Occipital lobe (tissue), 3 donors: ENCODE measurements at places on chromosomes 3 and 15. TPM values are rescaled to one million over a fixed set of nuclear protein-coding genes. Genes with fewer than 3 reads are reported as not detected.

GRCh38 chr3:85313380-85313779 is 354.6 kb downstream of the CADM2 start:
- DNase-seq: no peak

DNA sequence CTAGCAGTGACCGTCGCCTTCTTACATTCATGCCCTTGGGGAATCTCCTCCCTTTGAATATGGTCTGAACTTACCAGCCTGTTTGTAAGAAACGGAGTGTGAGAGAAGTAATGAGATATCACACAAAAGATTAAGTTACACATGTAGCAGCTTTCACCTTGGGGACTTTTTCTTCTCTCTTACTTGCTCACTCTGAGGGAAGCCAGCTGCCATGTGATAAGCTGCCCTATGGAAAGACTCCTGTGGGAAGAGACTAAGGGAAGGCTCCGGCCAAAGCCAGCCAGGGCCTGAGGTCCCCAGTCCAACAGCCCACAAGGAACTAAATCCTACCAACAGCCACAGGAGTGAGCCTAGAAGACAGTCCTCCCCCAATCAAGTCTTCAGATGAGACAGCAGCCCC is 190.4 kb upstream of the TSC22D2 start:
- no peak for DNase-seq

CHDH gene
- 1.4 TPM for total RNA-seq

GRCh38 chr3:8972639-8973038 is 9.4 kb upstream of the RAD18 start:
- DNase-seq: no peak

DNA sequence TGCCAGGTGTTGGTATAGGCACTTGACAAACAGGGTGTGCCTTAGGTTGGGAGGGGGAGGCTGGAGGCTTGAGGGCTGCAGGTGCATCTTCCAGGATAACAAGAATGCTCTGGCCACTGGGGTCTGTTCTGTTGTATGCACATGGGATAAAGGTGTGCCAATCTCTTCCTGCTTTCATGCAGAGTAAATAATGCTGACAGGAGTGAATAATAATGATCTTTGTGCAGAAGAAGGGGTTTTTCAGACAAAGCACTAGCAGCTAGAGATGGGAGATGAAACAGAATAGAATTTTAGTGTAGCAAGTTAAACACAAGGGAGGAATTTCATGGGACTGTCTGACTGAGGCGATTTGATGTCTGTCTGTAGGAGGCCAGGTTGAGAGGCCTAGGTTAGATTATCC is 1.9 kb upstream of the ROPN1 start:
- no peak for DNase-seq

- DNase-seq: no peak
Measured at GRCh38 chr3:197031315-197032285, 2.0 kb upstream of the MELTF start.

DNA sequence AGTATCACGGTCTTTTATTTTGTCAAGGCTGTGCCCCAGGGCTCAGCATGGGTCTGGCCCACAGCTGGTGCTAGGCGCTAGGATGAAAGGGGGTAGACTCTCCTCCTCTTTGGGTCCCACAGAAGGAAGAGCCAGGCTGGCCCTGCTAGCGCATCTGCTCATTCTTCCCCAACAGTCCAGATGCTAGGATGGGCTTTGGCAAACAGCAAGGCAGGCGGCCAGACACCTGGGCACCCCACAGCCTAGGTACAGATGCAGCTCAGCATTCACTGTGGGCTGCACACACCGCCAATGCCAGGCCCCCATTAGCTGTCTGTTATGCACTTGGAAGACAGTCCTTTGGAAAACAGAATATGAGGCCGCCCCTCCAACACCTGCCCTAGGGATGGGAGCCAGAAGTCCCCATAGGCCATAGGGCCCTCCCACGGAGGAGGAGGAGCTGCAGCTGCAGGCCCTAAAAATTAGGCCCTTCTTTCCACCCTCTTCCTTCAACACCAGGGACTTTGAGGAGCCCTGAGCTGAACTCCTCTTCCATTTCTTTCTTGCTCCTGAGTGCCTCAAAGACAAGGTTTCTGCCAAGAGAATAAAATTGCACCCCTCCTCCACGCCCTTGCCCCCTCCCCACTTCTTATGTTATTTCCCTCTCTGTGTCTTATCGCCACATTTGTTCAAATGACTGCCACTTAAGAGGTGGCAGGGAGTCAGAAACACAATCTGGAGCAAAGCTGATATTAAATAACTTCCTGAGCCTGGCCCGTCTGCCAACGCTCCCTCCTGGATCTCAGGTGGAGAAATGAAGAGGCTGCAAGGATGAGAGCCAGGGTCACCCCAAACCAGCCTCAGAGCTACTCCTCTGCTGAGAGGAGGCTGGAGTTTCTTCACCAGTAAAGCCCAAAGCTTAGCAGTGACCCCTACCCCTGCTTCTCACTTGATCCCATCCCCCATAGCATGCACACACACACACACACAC is 13.7 kb downstream of the NTRK3 start:
- no peak for DNase-seq

GRCh38 chr3:25171897-25172296 is 256.2 kb upstream of the RARB start:
- DNase-seq: no peak

GRCh38 chr3:38029400-38030125 is at the start of gene PLCD1:
PLCD1 (minus strand) TSS chr3:38029642; CDS start chr3:38029539, 103 bp downstream.
- no peak for DNase-seq

DNA sequence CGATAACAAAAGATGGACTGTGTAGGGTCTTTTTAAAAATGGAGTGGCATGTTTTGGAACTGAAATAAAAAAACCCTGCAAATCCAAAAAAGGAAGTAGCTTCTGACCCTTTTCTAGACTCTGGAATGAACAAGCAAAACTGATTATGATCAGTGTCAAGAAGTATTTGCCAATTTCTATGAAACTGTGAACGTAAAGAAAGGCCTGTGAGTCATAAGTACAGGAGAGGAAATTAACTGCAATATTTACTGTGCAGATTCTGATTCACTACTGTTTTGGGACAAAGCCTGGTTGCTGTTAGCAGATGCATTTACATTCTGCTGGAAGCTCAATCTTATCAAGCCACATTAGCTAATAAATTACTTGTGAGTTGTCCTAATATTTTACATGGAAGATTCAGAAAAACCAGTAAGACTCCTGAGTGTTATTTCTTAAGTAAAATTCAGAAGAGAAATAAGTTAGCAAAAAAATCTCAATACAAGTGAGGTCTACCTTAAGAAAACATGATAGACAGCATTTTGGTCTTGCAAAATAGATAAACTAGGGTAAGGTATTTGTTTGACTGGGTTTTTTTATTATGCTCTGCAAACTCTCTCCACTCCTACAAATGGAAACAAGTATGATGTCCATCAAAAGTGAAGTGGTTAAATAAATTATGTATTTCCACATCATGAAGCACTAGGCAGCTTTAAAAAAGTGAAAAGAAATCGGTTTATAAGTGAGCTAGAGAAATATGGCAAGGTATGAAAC is 90.2 kb upstream of the LMOD3 start:
- DNase-seq: no peak

DNA sequence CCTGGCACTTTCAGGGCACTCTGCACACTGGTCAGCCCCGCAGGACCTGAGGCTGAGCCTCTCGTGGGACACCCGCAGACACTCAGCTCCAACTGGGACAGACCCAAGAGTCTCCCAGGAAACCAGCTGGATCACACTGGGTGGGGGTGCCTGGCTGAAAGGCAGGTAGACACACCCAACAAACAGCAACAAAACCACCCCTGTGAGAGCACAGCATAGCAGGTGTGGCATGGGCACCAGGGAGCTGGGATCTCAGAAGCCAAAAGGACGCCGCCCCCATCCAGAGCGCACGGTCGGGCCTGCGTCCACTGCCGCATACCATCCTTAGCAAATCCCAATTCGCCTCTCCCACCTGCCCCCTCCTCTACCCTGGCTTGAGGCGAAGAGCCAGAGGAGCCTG is 154.2 kb upstream of the LINGO1 start:
- no peak for DNase-seq

DNA sequence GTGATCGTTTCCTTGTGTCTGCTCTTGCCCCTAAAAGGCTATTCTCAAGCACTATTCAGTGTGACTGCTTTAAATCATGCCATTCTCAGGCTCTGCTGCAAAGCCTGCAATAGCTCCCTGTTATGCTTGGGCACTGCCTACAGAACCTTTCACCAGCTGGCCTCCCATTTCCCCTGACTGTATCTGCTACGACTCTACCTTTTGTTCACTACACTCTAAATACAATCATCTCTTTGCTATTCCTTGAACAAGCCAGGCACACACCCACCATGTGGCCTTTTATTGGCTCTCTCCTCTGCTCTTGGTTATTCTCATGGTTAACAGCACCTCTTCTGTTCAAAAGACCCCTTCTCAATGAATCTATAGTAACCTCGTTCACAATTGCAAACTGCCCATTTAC is 29.6 kb upstream of the FNDC3B start:
- no peak for DNase-seq
